ENCODE measurements at places on chromosomes 11 and 22.

GRCh38 chr22:39468487-39469325 is 11.9 kb downstream of the MGAT3 start:
- DNase-seq, result no peak

DNA sequence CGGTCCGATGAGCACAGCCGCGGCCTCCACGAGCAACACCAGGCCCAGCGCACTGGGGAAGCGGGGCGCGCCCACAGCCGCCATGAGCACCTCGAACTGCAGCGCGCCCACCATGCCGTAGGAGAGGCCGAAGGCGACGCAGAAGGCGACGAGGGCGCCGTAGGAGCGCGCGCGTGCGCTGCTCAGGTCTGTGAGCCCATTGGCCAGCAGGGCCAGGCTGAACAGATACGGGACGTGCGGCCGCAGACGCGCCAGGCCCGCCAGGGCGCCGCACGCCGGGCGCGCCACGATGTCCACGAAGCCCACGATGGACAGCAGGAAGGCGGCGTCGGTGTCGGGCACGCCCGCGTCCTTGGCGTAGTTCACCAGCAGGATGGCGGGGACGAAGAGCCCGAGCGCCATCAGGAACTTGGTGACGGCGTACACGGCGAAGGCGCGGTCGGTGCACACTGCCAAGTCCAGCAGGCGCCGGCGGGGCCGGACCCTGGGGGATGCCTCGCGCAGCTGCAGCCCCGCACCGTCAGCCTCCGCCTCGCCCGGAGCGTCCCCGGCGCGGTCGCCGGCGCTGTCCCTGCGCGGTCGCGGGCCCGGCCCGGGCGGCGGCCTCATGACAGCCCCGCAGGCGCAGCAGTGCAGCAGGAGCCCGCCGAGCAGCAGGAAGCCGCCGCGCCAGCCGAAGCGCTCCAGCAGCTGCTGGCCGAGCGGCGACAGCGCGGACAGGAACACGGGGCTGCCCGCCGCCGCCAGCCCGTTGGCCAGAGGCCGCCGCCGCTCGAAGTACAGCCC is 2.9 kb downstream of the SLC16A8 start:
- DNase-seq, result no peak

DNA sequence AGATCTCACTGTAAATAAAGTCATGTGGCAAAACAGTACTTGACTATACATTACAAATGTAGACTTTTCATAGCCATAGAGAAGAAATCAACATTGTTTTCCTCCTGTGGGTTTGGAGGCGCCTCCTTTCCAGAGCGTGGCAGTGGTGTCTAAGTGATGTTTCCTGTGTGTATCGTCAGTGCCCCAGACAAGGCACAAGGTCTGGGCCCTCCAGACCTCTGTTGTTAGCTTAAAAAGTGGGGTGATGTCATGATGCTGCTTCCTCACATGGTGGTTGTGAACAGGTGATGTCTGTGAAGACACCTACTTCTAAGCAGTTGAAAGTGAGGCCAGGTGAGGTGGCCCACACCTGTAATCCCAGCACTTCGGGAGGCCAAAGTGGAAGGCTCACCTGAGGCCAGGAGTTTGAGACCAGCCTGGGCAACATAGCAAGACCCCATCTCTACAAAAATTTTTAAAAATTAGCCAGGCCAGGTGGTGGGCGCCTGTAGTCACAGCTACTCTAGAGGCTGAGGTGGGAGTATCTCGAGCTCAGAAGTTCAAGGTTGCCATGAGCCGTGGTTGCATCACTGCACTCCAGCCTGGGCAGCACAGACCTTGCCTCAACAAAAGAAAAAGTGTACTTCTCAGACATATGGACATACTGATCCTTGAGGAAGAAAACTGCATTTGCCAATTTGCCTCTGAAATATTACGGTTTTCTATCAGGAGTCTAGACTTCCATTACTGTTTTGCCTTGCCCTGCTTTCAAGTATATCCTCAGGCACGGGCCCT is 15.7 kb downstream of the NUP50 start:
- DNase-seq, result no peak

DNA sequence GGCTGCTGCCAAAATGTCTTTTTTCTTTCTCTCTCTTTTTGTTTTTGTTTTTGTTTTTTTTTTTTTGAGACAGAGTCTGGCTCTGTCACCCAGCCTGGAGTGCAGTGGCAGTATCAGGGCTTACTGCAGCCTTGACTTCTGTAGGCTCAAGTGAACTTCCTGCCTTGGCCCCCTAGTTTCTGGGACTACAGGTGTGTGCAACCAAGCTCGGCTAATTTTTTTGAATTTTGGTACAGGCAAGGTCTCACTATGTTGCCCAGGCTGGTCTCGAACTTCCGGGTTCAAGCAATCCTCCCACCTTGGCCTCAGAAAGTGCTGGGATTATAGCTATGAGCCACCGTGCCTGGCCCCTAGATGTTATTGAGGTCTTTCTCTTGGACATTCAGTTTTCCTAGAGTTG is 2.2 kb upstream of the DDX10 start:
- DNase-seq, result no peak

GRCh38 chr11:59614277-59615119 is 1.1 kb downstream of the OSBP start:
- DNase-seq, result no peak

DNA sequence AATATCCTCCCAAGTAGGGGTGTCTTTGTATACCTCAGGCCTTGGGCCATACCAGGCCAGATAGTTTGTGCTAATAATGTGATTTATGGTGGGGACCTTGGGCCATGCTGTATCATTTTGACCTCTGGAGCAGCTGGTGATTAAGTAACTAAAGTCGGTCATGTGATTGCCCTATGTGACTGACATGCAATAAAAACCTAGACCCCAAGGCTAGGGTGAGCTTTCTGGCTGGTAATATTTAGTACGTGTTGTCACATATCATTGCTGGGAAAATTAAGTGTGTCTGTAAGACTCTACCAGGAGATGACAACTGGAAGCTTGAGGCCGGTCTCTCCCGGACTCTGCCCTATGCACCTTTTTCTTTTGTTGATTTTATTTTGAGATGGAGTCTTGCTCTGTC is 12.6 kb upstream of the TFIP11 start:
- no peak for DNase-seq

- DNase-seq, result no peak
These were observed 47.8 kb downstream of the ARHGAP42 start for GRCh38 chr11:100734743-100735527.

DNA sequence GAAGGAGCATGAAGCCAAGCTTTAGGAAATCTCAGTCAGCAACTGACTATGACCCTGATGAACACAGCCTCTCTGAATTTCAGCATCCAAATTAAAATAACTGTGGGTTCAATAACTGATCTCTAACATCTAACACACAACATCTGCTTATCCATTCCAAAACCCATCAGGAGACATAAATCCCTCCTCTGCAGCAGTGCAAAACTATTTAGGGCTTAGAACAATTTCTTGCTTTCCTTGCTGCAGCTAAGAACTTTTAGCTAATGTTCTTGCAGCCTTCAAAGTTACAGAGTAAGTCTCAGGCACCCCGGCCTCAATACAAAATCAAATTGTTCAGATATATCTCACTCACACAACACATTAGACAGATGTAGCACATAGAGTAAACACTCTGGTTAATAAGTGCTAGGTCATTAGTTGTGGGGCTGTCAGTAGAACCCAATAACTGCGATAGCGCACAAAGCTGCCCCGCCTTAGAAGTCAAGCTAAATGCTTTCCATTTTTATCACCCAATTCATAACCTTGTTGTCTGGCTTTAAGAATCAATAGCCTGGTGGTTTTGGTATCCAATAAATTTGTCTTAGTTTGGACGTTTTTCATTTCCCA is 139.6 kb downstream of the LARGE1 start:
- no peak for DNase-seq

- no peak for DNase-seq
These were observed 359.5 kb upstream of the C11orf87 start for GRCh38 chr11:109062445-109062844.

GRCh38 chr11:134398079-134398444 is 14.0 kb downstream of the B3GAT1 start:
- no peak for DNase-seq

- no peak for DNase-seq
These were observed 83.2 kb downstream of the TMEM135 start for GRCh38 chr11:87120937-87121336.

Measured in stimulated activated CD4-positive, alpha-beta T cell treated with anti-CD3 and anti-CD28 coated beads, TNF-alpha, amount 100 ng/mL, for 1 hour (primary cell).